ENCODE measurements at places on chromosomes 7 and 10.

DNA sequence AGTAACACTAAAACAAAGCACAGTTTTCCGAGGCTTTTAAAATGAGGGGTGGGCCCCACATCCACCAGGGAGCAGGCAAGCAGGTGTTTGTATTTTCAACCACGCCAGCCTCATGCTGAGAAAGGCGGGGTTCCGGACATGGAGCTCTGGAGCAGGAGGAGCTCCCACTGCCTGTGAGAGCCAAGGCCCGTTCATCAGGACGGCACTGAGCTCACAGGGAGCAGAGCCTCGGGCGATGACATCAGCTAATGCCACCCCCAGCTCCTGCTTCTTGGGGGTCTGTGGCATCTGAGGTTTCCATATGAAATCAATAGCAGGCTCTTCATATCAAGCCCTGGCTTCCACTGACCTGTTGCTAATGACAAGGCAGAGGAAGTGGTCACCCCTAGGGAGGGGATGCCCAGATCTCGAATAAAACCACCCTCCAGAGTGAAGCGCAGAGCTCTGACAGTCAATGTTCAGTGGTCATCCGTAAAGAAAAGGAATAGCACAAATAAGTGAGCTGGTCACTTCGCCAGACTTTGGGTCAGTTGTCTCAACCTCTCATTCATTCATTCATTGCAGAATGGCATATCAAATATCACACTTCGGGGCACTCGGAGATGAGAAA, 89.1 kb downstream of the TNS3 start:
- no peak for DNase-seq

- DNase-seq = no peak
Measured at GRCh38 chr7:130897515-130898419, 163.8 kb upstream of the KLF14 start.

DNA sequence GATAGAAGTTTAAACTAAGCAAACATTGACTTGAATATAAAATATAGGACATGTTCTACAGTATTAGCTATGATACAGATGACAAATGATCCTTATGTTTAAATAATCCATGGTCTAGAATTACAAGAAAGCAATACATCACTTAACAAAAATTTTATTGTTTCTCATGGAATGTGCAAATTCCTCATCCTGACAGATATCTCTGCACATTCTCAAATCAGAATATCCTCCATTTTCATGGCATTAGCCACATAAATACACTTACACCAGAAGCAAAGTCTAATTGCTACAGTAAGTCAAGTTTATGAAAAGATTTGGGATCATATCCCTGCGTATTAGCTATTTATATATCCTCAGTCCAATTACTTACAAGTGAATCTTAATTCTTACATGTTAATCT, 57.6 kb downstream of the PCLO start:
- no peak for DNase-seq

DNA sequence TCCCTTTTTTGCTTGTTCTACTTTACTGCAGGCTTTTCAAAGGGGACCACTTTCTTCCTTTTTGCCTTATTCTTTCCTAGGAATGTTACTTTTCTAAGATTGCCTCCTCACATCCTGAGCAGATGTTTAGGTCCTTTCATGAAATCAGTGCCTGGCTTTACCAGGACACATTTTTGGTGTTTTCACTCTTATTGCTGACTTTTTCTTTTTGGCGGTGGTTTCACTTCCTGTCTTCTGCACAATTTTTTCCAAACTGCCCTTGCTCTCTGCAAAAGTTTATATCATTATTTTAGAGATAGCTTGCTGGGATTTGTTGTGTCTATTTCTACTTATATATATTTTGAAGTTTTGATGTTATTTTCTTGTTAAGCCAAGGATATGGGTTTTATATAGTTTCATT, 332.2 kb upstream of the MTPN start:
- DNase-seq = no peak

DNA sequence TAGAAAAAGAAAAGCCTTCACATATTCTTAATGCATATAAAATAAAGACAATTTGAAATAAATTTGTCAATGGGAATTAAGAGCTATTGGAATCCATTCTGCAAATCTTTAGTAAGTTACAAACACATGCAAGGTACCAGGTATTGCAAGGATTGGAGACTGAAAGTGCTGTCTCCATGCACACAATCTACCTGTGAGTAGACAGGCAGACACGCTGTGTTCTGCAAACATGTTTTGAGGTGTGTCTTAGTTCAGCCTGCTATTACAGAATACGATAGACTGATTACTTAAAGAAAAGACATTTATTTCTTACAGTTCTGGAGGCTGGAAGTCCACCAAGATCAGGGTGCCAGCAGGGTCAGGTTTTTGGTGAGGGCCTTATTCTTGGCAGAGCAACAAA, 10.0 kb downstream of the NMT2 start:
- DNase-seq = no peak

GRCh38 chr7:145692237-145692950, 424.2 kb upstream of the CNTNAP2 start:
- DNase-seq = no peak

DNA sequence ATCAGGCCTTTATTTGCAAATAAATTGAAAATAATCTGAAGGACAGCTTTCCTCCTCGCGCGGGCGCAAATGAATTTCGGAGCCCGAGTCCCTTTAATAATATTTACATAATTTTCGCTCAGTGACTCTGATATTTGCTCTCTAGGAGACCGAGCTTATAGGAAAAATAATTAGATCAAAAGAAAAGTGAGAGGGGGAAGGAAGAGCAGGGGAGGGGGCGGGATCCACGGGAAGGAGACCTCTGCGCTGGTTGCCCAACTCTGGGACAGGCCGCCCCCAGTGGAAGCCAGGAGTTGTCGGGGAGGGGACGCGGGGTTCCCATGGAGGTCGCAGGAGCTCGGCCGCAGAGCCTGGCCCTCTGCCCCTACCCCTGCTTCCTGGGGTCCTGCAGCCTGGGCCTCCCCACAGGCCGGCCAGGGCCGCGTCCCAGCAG, 5.8 kb downstream of the UNCX start:
- DNase-seq = no peak

DNA sequence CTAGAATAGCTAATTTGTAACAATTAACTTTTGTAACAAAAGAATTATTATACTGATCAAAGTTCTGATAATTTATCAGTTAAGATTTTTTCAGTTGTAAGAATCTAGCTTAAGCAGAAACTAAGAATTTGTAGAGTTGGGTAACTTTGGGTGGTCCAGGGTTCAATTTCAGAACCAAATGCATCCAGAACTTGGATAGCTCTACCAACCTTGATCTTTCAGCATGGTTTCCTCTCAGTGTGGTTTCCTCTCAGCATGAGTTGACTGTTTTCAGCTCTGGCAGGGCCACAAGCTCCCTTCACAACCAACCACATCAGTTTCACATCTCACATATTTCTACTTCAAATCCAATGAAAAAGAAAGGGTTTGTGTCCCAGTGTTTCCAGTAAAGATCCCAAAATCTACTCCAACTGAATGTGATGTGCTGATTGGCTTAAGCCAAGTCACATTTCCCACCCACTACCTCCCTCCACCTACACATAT, 3.3 kb upstream of the FAS start:
- no peak for DNase-seq

- DNase-seq = no peak
Measured at GRCh38 chr10:69630651-69631400, 779 bp downstream of the FAM241B start.

- DNase-seq = no peak
Measured at GRCh38 chr10:32988604-32989003, 30.6 kb upstream of the ITGB1 start.

DNA sequence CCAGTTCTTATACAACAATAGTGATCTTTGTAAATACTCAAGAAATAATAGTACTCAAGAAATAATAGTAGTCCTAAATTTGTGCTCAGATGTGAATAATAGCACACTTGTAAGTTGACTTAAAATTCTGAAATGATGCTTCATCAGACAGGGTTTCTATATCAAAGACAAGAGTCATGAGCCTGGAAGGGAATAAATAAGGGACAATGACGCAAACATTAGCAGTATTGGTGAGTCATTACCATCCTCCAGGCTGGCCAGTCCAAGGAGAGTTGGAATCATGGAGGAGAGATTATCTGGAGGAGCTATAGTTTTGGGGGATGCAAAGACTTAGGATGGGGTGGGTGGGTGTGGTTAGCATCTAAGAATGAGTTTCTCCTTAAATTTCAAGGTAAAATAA, 6.1 kb upstream of the SH3PXD2A start:
- no peak for DNase-seq

DNA sequence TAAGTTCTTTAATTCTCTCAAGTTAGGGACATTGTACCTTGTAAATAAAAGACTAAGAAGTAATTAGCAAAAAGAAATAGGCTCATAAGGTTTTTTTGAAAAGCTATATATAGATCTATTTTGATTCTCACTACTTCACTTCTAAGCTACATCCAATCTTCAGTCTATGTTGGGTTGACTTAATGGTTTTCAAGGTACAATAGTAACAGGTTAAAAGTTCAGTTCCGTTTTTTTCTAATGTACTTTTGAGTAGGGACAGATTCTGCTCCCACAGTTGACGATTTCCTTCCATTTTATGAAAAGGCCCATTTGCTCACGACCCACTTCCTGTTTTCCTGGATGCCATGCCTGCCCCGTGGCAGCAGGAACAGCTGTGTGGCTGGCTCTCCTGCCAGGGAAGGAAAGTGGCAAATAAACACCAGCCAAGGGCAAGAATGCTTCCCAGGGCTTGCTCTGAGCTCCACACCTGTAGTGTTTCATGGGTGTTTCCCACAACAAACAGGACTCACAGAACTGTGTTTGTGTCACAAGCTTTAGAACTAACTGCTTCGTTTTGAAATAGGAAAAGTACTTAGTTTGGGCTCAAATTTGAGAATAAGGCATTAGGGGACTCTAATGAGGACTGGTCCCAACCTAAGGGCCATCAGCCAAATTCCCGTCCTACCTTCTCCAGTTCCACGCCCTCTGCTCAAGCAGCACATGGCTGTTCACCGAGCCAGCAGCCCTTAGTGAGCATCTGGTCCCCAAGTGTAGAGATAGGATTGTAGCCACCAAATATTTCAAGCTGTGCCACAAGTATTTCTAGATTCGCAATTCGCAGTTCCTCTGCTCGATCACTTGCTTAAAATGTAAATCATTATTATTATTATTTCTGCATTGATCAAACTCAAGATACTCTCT, 240.7 kb downstream of the COBL start:
- peak; percentile 26 for DNase-seq
